ENCODE measurements at places on chromosomes 2 and 18. TPM values are rescaled to one million over a fixed set of nuclear protein-coding genes. Genes with fewer than 3 reads are reported as not detected.

DNA sequence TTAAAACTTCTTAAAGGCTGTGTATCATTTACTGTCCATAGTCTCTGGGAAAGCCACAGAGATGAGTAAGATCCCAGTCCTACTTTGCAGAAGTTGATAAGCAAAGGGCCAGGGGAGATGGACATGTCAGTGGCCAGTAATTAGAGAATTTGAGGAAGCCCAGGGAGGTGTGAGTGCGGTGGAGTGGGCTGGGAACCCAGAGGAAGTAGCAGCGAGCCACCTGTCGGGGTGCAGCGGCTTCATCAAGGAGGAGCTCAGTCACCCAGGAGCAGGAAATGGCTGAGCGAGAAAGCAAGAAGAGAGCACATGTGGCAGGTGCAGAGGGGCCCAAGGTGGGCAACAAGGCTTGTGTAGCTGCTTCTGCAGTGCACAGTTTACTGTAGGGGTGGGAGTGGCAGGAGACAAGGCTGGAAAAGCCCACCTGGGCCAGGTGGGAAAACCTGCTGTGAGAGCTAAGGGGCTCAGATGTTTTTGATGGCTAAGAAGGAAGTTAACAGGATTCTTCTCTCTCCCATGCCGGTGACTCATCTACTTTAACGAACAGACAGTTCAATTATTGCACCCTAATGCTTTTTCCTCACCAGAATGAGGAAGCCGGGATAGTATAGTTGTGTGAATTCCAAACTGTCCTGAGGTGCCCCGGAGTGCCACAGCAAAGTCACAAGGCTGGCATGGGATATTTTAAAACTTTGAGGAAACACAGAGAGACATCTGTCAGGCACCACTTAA is 34.8 kb upstream of the MGAT5 start:
- H3K4me1 ChIP-seq: peaks cover 18% of the 10 kb centered on the region
- no peak for DNase-seq
- H3K27me3 ChIP-seq: no peaks in the 10 kb centered on the region
- H3K36me3 ChIP-seq: peaks cover 2% of the 10 kb centered on the region
- no peak overlapping the region for H3K27ac ChIP-seq
- H3K4me3 ChIP-seq: no peak overlapping the region

DNA sequence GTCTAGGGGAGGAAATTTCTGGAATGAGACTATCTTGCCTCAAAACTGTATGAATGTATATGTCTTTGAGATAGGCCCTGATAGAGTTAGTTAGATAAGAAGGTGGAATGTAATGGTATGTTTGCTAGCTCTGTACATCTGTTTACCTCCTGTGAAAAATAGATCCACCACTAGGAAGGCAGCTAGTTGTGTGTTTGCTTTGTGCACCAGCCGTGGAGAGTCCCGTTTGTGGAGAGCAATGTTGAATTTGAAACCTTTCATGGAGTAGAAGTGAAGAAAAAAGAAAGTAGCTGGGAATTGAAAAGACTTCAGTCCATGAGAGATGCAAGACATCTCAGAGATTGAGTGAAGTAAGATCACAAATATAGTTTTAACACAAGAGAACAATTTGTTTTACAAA is 25.4 kb downstream of the ASXL3 start:
- no peaks in the 10 kb centered on the region for H3K27me3 ChIP-seq
- no peak for DNase-seq
- H3K27ac ChIP-seq: no peak overlapping the region
- peaks cover 2% of the 10 kb centered on the region for H3K4me1 ChIP-seq
- no peaks in the 10 kb centered on the region for H3K36me3 ChIP-seq

DNA sequence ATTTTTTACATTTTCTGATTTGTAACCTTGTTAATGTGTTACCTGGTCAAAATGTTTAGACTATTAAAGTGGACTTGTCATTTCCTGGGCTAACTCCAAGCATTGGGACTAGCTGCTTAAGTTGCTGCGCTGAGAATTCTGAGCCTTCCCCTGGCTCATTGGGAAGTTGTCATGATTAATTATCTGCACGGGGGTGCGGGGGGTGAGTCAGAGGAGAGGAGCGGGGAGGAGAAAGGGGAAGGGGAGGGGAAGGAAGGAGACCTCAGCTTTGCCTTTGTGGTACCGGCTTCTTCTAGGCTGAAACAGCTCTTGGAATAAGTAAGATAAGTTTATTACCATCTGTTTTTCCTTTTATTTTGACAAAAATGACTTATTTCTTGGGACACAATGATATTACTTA is 52.9 kb upstream of the APCDD1 start:
- peaks cover 16% of the 10 kb centered on the region for H3K27me3 ChIP-seq
- DNase-seq: peak; percentile 50
- H3K27ac ChIP-seq: no peak overlapping the region
- H3K36me3 ChIP-seq: no peaks in the 10 kb centered on the region
- no peak overlapping the region for H3K4me3 ChIP-seq

- DNase-seq: peak; percentile 66
- H3K4me1 ChIP-seq: peaks cover 26% of the 10 kb centered on the region
- H3K27ac ChIP-seq: peak within 1 kb of the TSS; percentile 62
Measured at GRCh38 chr2:240997856-240998705, at the start of gene SNED1. TSS of gene SNED1 (plus strand) at chr2:240998618. CDS start at chr2:240998838, 220 bp downstream.

GRCh38 chr2:88199912-88200682 is 30.0 kb downstream of the THNSL2 start:
- H3K4me1 ChIP-seq: no peaks in the 10 kb centered on the region
- H3K27me3 ChIP-seq: peaks cover 8% of the 10 kb centered on the region
- no peak for DNase-seq
- H3K4me3 ChIP-seq: no peak overlapping the region
- no peaks in the 10 kb centered on the region for H3K36me3 ChIP-seq
- no peak overlapping the region for H3K27ac ChIP-seq

- DNase-seq: peak; percentile 54
- no peaks in the 10 kb centered on the region for H3K27me3 ChIP-seq
- peaks cover 16% of the 10 kb centered on the region for H3K4me1 ChIP-seq
- H3K36me3 ChIP-seq: peaks cover 26% of the 10 kb centered on the region
- peak overlapping the region; percentile 82 for H3K27ac ChIP-seq
Measured at GRCh38 chr18:3455907-3456685, 6.1 kb downstream of the TGIF1 start.

SERPINB7 gene
- total RNA-seq: 100 TPM

EFHD1 gene
- not detected for total RNA-seq

All from IMR-90 (cell line).